ENCODE measurements at places on chromosomes 4 and X.

DNA sequence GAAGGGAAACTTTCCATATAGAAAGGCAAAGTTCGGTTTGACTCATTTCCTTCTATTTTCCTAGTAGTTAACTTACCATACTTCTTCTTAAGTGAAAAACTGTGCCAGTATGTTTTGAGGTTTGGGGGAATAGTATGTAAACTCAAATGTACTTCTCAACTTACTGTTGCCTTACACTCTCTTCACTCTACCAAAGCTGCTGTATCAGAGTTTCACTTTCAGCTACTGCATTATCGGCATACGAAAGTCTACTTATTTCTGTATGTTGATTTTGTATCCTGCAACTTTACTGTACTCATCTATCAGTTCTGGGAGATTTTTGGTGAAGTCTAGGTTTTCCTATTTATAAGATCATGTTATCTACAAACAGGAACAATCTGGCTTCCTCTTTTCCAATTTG is 932.7 kb downstream of the FAT4 start:
- DNase-seq, result no peak

- no peak for DNase-seq
Observed at GRCh38 chrX:22278375-22278774, 5.7 kb downstream of the CBLL2 start.

GRCh38 chr4:52889354-52889753 is 27.2 kb downstream of the RASL11B start:
- DNase-seq, result no peak

- no peak for DNase-seq
Observed at GRCh38 chr4:173208420-173208819, 39.8 kb downstream of the GALNT7 start.

- no peak for DNase-seq
Observed at GRCh38 chr4:42637867-42638266, 19.0 kb downstream of the ATP8A1 start.

- no peak for DNase-seq
Observed at GRCh38 chr4:140070973-140071372, 83.0 kb downstream of the MAML3 start.

- DNase-seq, result peak; percentile 77
Observed at GRCh38 chr4:169314906-169315305, 44.1 kb upstream of the SH3RF1 start.

GRCh38 chr4:47334652-47335051 is 128.8 kb downstream of the COMMD8 start:
- DNase-seq, result no peak

DNA sequence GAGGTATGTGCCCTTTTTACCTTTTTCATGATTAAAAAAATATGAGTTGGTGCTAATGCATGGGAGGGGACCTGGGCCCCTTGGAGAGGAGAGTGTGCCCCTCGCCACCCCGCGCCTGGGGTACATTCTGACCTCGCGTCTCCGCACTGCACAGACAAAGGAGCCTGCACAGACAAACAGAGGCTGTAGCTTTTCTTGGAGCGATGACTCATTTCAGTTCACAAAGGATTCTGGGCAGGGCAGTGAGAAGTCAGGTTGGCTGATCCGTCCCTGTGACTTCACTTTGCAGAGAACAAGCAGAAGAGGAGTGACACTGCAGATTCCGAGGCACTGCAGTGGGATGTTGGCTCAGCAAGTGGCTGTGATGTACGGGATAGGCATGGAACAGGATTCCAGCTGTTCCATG is 82.9 kb downstream of the STOX2 start:
- DNase-seq, result peak; percentile 86
